ENCODE measurements at places on chromosomes 5 and 9.

DNA sequence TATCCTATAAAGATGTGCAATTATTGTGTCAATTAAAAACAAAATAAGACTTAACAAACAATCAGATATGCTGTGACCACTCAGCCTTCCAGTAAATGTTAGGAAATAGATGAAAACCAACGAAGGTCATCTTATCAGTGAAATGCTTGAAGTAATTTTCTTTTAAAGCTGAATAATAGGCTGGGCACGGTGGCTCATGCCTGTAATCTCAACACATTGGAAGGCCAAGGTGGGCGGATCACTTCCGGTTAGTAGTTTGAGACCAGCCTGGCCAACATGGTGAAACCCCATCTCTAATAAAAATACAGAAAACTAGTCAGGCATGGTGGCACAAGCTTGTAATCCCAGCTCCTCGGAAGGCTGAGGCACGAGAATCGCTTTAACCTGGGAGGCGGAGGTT is 31.2 kb downstream of the NLN start:
- no peak for DNase-seq

DNA sequence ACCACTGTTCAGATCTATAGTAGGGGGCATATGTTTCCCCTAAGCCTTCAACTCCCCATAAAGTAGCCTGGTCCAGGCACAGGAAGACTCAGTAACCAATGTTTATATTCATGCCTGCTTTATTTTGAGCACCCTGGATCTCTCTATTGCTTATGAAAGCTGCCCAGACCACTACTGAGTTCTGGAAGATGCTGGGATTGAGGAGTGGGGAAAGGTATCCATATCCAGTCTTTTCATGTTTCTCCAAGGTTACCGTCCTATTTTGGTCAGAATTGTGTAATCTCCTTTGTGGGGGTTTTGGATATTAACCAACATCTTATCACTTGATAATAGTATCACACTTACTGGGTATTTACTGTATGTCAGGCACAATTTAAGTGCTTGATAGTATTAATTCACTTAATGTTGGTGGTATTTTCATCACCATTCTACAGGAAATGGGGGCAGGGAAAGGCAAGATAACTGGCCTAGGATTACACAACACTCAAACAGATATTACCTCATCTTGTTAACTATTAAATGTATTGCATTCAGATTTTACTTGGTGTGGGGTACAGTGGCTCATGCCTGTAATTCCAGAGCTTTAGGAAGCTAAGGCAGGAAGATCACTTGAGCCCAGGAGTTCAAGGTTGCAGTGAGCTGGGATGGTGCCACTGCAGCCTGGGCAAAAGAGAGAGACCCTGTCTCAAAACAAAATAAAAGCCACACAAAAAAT is 36.3 kb downstream of the RUSC2 start:
- DNase-seq: no peak

DNA sequence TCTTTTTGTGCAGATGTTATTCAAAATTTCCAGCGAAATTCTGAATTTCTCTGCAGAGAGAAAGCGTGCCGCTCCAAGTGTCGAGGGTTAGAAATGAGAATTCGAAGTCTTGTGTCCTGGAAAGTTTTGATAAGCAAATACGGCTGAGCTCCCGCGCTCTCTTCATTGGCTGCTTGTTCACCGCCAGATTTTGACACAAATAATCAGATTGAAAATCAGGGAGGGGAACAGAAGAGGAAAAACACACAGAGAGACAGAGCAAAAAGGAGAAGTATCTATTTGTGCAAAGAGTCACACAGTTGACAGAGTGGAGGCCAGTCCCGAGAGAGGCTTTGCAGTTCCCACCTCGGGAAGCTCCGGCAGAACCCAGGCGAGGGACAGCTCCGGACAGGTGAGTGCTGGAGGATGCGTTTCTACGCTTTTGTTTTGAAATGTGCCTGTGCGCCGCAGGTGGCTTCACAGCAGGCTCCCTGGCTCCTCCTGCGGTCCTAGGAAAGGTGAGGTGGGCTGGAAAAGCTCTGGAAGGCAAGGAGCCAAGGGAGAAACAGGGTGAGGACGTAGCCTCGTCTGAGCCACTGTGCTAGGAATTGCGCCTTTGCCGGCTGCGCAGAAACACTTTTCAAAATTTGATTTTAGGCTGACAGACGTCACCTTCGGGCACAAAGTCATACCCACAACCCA is at the start of gene GFI1B:
Gene GFI1B (plus strand): TSS at position 244 of the 681 bp plus-strand sequence. CDS start 7,985 bp downstream, outside the sequence.
- no peak for DNase-seq

- DNase-seq: no peak
Measured at GRCh38 chr9:88697764-88698432, 162.9 kb downstream of the NXNL2 start.
